ENCODE measurements at places on chromosomes 7 and 10.

GRCh38 chr10:18303851-18304801 lies 163.9 kb downstream of the CACNB2 start:
- no peak for DNase-seq

DNA sequence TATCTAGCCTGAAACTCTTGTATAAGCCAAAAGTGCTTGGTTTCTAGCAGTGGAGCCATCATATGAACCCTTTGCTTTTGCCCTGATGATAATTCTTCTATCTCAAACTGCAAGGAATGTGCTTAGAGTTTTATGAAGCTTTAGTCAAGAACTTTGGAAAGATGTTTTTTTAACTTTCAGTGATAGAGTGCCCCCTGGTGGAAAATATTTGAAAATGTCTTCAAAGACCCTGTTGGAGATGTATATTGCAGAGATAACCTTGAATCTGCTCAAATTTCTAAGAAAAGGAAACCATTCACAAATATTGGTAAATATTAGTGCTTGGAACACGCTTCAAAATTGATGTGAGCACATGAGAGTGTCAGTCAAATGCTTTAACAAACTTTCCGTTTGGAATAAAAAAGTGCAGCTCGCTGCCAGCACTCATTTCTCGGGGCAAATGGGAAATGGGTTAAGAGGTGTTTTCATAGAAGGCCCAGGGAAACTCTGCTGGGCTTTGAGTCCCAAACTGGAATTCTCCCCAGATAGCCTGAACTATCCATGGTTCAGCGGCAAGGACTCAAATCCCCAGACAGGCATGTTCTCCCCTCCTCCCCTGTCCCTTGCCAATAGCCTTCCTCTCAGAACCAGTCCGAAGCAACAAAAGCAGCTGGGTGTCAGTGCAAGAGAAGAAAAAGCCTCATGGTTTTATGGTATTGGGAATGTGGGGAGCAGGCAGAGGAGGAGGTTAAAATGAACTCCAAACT lies 129.3 kb downstream of the MYOF start:
- DNase-seq, result no peak

DNA sequence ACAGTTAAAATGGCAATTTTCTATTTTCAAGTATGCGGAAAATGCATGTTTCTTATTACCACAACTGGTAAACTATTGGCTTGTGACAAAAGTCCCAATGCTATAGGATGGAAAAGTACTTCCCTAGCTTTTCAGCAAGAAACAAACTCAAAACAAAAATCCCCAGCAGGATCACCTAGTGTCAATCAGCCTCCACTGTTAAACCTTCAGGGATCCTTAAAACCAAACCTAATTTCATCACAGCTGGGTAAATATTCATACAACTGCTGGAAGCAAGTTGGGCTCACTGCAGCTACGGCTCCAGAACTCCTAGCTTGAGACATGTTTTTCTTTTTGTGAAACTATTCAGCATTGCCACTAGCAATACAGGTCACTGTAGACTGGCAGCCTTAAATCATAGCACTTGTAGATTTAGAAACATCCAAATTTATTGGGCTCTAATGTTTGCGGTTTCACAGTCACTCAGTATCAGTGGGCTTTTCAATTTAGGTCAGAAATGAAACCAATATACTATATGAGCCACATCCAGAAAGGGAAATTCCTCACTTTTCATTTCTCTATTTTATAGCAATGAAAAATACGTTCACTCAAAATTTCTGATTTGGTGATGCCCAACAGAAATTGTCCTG lies 145.2 kb upstream of the ANK3 start:
- DNase-seq, result no peak

DNA sequence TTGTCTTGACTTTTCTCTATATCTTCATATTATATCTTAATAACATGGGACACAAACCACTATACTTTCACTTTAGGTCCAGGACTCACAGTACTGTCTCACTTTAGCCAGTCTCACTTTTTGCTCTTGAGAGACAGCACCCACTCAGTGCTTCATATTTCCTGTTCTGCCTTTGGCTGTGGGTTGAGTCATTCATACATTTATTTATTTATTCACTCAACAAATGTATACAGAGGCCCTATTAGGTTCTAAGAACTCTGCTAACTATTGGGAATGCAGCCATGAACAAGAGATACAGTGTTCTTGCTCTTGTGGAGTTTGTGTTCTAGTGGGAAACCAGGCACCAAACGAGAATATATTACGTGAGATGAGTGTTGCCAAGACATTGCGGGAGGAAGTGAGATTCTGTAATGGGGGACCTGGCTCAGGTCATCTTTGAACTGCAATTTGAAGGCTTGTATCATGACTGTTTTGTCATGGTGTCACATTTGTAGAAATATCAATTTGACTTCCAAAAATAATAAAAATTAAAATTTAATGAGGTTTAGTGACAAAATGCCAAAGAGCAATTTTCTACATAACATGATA lies 190.1 kb downstream of the SDHAF3 start:
- DNase-seq, result no peak

- no peak for DNase-seq
Observed at GRCh38 chr10:51394039-51394438, 305.4 kb downstream of the CSTF2T start.

DNA sequence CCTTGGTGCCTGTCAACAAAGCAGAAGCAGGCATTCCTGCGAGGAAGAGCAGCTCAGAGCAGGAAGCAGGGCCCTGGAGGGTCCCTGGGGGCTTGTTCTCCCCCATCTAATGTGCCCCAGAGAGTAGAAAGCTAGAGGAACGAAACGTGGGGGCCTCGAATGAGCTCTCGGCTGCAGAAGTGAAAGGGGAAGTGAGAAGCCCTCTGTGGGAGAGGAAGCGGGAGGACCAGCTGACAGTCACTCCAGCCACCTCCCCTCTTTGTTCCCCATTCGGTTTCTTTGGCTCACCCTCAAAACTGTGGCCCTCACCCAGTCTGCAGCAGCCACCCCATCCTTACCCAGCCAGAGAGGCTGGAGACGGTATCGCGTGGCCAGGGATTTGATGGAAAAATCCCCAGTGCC lies 25.0 kb downstream of the C10orf105 start:
- no peak for DNase-seq

DNA sequence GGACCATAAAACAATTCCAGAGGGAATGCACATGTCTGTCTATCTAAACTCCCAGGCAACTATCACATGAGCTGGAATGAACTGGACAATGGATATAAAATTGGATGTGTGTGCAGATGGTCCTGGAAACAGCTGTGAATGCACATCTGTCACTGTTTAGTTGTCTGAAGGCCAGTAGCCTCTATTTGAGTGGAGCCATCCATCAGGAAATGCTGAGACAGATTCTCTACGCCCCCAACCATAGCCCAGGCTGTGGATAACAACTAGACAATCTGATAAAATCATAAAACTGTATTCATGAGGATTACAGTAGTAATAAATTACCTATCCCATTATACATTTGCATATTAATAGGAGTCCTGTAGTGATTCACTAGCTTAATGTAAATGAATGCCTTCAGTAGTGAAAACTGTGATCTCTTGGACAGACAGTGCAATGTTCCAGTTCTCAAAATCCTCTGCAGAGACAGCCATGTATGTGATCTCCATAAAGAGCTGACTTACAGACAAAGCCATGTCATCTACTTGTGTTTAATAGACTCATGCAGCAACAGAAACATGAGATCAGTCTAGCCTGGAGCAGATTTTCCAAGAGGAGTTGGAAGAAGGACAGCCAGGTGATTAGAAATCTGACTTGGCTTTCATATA lies 907.6 kb downstream of the KCNMA1 start:
- DNase-seq, result no peak

GRCh38 chr10:124621637-124622036 lies 122.5 kb downstream of the FAM53B start:
- DNase-seq, result no peak

GRCh38 chr7:16447876-16448275 lies 17.7 kb downstream of the SOSTDC1 start:
- DNase-seq, result no peak

DNA sequence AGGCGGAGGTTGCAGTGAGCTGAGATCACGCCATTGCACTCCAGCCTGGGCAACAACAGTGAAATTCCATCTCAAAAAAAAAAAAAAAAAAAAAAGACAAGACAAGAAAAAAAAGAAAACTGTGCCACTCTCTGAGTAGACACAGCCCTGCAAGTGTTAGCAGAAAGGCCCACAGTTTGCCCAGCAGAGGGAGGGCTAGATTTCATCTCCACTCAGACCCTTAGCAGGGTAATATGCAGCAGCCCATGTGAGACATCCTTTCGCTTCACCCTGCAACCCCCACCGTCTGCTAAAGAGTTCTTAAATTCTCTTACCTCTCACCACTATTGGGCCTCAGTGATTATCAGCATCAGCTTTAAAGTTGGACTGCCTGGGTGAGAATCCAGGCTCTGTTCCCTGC lies 38.2 kb downstream of the CTNNA3 start:
- no peak for DNase-seq

DNA sequence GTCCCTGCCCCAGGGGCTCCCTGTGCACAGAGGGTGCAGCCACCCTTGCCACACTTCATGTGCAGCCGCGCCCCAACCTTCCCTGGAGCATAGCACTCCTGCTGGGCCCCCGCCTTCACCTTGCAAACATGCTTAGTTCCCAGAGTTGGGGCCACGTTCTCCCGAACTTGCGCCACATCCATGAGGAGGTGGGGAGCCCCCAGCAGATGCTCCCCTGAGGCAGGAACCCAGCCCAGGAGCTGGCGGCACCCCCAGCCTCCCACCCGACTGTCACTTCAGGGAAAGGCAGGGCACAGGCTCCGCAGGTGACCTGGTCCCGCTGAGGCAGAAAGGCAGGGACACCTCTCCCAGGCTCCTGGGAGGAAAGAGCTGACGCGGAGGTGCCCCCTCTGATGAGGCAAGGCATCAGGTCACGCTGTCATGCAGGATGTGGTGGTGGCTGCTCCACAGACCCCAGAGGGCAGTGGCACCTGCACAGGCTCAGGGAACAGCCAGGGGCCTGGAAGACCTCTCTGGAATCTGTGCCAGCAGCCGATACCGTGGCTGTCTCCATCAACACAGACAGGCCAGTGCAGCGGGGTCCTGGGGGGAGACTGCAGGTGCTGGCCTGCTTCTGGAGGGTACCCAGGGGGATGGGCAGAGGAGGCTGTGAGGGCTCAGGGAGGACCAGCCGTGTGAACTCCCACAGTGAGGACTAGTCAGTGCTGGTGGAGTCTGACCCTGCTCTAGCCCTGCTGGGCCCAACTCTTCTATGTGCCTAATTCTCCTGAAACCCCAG lies 221.3 kb downstream of the MAD1L1 start:
- no peak for DNase-seq

GRCh38 chr7:154910125-154910524 lies 92.8 kb downstream of the PAXIP1 start:
- no peak for DNase-seq

DNA sequence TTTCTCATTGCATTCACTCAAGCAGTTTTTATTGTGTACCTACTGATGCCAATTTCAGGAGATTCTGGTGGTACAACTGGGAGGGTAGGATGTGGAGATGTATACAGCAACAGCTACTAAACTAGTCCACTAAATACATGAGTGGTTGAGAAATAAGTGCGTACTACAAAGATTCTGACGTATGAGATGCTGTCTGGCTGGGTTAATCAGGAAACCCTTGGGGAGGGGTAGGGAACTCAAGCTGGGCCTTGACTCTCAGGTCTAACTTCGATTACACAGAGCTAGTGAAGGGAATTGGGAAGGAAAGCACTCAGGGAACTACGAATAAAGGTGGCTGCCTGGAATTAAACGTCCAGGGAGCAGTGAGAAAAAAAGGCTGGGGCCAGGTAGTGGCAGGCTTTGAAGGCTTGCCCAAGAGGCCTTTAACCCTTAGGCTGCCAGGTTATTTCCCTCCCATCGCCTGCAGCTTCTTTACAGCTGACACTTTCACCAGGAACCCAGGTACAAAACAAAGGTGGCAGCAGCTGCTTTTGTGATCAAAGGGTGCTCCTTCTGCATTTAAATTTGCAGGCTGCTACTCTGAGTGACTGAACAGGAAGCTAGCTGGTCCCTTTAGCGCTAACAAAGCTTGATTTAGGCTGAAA lies 3.2 kb downstream of the MMS19 start:
- DNase-seq, result no peak

DNA sequence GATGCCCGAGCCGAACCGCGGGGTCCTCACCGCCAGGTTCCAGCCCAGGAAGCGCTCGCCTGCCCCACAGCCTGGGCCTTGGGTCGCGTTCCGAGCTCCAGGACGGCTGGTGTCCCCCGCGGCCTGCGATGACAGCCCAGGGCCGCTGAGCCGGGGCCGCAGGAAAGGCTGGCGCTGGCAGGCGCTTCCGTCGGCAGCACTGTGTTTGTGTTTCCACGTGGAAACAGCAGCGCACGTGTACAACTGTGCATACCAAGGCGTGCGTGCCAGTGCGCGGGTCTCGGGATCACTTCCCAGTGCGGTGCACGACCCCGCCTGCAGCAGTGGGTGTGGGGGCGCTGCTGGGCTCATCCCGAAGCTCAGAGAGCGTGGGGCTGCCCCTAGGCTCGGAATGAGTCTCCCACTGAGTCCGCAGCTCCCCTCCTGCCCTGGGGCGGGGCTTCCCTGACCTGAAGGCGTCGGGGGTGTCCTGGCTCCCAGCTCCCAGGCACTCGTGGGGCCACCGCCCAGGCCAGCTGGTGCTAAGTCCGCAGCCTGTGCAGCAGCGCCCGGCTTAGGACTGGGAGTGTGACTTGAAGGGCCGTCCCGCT lies 17.2 kb downstream of the AP5Z1 start:
- DNase-seq, result no peak

- no peak for DNase-seq
Observed at GRCh38 chr7:141209454-141209853, 135.6 kb downstream of the TMEM178B start.

DNA sequence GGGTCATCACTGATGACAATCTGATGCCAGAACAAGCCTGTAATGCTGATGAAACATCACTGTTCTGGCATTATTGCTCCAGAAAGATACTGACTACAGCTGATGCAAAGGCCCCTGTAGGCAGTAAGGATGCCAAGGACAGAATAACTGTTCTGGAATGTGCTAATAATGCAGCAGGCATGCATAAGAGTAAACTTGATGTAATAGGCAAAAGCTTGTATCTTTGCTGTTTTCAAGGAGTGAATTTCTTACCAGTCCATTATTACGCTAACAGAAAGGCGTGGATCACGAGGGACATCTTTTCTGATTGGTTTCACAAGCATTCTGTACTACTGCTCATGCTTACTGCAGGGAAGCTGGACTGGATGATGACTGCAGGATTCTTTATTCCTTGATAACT lies 18.7 kb downstream of the LCOR start:
- no peak for DNase-seq

DNA sequence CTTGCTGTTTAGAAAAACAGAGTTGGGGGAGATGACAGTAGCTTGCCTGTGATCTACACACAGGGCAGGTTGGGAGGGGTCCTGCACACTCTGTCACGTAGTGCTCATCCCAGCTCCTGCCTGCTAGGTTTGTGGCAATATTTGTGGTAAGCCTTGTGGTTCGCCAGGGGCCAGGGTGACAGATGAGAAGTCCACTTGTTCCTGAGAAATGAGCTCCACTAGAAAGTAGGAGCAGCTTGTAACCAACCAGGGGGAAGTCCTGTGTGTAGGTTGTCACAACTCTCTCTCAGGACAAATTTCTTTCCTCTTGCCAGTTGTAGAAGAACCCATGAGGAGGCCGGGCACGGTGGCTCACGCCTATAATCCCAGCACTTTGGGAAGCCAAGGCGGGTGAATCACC lies 147.0 kb downstream of the TCF7L2 start:
- no peak for DNase-seq
